Stimulated activated CD8-positive, alpha-beta memory T cell treated with anti-CD3 and anti-CD28 coated beads, Interleukin-15, amount 100 ng/mL, for 24 hours (primary cell): ENCODE measurements at places on chromosomes 1 and 21.

DNA sequence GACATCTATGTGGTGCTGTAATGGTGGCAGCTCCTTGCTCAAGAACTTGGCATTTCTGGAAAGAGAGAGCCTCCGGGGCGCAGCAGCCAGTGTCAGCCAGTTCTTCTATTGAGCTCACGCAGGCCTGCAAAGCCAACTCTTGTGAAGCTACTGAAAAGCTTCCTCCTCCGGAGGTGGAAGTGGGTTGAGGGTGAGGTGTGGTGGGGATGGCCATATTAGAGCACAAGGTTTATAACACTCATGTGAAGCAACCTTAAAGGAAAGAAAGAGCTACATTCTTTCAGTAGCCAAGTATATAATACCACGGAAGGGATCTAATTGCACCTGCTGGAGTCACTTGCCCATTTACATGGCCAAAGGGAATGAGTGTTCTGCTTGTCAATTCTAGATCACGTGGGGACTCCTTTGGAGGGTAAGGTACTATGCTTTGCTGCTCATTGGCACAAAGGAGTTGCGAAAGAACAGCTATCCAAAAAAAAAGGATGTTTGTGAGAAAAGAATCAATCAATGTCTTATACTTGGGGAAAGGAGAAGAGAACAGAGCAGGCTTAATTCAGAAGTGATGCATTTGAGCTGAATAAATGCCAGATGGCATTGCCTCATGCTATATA, 18.3 kb upstream of the MAP10 start:
- DNase-seq = no peak

GRCh38 chr1:88731475-88732269, 47.6 kb downstream of the PKN2 start:
- no peak for DNase-seq

GRCh38 chr1:176225911-176226310, 18.8 kb upstream of the COP1 start:
- no peak for DNase-seq

DNA sequence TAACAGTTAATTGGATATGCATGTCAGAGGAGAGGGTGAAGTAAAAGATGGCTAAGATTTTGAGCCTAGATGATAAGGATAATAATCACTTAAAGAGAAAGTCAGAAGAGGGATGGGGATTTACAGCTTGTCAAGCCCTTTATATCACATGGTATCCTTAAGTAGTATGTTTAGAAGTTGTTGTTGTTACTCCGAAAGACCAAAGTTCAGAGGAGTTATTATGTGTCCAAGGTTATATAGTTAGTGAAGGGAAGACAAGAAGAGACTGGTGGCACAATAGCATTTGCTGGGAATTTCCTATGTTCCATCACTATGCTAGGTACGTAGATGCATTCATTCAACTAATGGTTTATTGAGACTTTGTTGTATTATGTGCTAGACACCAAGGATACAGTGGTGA, 30.8 kb upstream of the AGO1 start:
- DNase-seq = no peak

- no peak for DNase-seq
Measured at GRCh38 chr1:45244660-45245059, 38.3 kb upstream of the ZSWIM5 start.

DNA sequence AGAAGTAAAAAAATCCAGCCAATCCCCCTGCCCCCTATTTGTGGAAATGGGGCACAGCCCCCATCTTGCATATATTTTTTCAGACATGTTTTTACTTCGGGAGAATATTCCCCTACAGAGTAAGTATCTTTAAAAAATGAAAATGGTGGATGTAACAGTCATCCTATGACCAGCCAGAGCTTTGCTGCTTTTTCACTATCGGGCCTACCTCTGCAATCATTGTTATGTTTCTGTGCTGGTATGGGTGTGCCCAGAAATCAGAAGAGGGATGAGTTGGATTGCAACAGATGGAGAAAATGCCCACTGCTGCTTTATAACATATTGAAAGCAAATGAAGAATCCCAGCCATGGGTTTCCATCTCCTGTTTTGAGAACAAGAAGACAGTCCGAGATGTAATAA, 2.9 kb downstream of the CD247 start:
- DNase-seq = no peak

DNA sequence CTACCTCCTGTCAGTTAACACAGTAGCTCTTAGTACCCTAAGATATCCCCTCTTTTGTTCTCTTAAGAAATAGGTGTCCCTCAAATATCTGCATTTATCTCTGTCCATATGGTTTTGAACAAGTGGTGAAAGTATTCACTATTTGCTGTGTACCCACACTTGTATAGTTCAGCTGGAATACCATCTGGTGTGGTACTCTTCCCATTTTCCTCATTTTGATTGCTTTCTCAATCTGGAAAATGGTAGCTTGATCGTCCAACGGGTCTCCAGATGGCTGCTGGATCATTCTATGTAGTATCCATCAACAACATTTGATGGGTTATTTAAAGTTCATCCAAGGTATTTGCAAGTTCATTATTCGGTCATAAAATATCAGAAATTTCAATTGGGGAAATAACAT, 100.3 kb upstream of the DPYD start:
- DNase-seq = no peak

GRCh38 chr1:178371235-178371634, 125.5 kb downstream of the CLEC20A start:
- no peak for DNase-seq

GRCh38 chr1:230979952-230980351, 1.1 kb downstream of the ARV1 start:
- no peak for DNase-seq

DNA sequence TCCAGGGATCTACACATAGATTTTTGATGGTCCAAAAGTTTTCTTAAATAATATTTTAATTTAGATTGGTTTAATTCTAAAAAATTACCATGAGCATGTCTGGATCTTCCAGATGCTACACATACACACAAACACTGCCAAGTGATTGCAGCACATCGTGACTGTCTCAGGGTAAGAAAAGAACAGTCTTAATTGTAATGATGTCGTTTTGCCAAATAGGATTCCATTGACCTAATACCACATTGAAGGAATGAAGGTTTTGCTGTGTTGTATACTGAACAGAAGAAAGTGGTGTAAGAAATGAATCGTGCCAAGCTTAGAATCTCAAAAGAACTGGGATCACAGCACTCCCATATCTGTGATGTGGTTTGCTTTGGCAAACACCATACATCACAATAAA, 633.3 kb upstream of the CAMK1G start:
- no peak for DNase-seq

GRCh38 chr21:15256996-15257395, 192.2 kb upstream of the NRIP1 start:
- DNase-seq = no peak

GRCh38 chr21:40635391-40635790, 211.6 kb downstream of the DSCAM start:
- no peak for DNase-seq

DNA sequence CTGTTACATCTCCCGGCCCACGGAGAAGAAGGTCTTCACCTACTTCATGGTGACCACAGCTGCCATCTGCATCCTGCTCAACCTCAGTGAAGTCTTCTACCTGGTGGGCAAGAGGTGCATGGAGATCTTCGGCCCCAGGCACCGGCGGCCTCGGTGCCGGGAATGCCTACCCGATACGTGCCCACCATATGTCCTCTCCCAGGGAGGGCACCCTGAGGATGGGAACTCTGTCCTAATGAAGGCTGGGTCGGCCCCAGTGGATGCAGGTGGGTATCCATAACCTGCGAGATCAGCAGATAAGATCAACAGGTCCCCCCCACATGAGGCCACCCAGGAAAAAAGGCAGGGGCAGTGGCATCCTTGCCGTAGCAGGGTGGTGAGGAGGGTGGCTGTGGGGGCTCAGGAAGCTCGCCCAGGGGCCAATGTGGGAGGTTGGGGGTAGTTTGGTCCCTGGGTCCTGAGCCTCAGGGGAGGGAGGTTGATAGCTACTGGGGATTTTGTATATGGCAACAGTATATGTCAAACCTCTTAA, 2.3 kb downstream of the GJB4 start:
- no peak for DNase-seq

GRCh38 chr1:235998812-235999211, 66.1 kb downstream of the NID1 start:
- DNase-seq = no peak

- no peak for DNase-seq
Measured at GRCh38 chr1:100253552-100253951, 3.9 kb upstream of the DBT start.

- DNase-seq = no peak
Measured at GRCh38 chr1:215595231-215595630, 28.1 kb downstream of the KCTD3 start.

GRCh38 chr1:22673486-22674409, 20.7 kb downstream of the C1QB start:
- no peak for DNase-seq

- no peak for DNase-seq
Measured at GRCh38 chr1:222791006-222791710, 23.7 kb upstream of the DISP1 start.

DNA sequence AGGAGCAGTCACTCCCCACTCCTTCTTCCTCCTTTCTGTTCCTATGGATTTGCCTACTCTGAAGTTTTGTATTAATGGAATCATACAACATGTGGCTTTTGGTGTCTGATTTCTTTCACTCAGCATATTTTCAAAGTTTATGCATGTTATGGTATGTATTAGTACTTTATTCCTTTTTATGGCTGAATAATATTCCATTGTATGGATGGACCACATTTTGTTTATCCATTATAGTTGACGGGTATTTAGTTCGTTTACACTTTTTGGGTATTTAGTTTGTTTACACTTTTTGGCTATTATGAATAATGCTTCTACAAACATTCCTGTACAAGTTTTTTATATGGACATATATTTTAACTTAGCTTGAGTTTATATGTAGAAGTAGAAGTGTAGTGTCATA, 113.1 kb downstream of the PCBP3 start:
- DNase-seq = no peak

DNA sequence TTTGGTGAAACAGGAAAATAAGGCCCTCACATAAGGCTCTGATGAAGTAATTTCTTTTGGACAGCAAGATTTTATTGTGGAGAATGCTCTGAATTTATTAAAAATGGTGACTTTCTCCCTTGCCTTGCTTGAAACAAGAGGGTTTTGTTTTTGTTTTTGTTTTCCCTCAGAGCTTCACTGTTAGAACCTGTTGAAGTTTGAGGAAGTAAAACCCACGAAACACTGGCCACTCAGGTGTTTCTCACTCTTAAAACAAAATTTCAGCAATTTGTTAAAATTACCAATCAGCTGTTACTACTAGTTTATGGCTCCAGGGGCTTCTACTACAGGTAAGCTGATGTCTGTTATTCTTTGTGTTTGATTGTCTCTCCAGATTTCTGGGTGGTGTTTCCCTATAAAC, 112.6 kb upstream of the B3GALT2 start:
- no peak for DNase-seq
